ENCODE measurements at places on chromosomes 11 and 22.

DNA sequence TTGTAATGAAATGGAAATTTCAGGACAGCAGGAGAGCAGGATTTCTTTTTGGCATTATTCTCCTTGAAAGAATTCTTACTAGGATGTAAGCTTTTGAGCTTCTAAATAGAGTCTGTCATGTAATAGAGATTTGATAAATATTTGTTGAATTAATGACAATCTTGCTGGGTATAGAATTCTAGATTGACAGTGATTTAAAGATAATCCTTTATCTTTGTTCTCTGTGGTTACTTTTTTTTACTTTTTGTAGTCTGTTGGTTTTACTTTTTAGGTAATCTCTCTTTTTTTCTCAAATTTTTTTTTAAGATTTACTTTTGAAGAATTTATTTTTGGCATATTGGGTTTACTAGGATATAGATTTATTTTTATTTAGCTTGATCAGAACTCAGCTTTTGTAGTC, 54.8 kb downstream of the TMEM135 start:
- no peak for DNase-seq

DNA sequence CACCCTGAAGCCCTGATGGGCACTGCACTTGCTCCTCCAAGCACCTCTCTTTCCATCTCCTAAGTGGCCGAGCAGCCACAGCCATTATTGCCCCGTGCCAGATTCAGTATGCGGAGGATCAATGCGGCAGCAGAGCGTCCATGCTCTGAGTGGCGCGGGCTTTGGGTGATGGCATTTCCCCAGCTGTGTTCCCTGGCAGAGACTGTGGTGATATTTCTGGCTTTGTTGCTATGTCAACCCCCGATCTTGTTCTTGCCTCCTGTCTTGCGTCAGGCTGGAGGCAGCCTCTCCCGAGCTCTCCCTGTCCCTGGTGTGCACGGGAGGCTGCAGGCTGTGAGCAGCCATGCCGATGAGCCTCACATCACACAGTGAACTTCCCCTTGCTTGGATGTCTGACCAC, 1018.6 kb downstream of the TBC1D22A start:
- no peak for DNase-seq

DNA sequence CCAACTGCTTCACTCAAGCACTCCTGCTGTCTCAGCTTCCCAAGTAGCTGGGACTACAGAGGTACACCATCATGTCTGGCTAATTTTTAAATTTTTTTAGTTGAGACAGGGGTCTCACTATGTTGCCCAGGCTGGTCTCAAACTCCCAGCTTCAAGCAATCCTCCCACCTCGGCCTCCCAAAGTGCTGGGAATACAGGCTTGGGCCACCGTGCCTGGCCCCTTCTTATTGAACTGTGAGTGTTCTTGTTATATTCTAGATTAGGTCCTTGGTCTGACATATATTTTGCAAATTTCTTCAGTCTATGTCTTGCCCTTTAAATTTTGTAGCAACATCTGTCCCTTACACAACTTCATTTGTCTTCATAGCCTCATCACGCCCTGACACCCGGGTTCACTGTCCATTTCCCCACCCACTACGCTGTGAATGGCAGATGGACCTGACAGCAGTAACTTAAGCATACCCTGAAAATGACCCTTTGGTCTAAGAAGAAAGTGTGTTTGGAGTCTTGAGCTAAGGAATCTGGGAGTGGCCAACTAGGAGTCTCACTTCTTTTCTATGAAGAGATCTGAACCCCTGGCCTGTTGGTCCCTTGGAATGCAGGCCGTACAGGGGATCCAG, 4.2 kb upstream of the FAM118A start:
- no peak for DNase-seq

DNA sequence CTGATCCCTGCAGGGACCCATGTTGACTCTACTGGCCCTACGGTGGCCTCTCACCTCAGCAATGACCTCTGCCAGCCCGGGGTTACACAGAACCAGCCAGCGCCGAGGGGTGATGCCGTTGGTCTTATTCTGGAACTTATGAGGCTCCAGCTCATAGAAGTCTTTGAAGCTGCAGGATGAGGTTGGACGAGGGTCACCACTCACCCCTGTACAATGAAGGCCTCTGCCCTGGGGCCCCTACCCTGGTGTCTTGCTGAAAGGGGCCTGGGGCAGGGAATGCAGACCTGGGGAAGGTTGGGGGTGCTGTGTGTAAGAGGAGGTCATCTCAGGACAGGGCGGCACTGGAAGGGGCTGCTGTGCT, 6.8 kb downstream of the PYGM start:
- DNase-seq: no peak

DNA sequence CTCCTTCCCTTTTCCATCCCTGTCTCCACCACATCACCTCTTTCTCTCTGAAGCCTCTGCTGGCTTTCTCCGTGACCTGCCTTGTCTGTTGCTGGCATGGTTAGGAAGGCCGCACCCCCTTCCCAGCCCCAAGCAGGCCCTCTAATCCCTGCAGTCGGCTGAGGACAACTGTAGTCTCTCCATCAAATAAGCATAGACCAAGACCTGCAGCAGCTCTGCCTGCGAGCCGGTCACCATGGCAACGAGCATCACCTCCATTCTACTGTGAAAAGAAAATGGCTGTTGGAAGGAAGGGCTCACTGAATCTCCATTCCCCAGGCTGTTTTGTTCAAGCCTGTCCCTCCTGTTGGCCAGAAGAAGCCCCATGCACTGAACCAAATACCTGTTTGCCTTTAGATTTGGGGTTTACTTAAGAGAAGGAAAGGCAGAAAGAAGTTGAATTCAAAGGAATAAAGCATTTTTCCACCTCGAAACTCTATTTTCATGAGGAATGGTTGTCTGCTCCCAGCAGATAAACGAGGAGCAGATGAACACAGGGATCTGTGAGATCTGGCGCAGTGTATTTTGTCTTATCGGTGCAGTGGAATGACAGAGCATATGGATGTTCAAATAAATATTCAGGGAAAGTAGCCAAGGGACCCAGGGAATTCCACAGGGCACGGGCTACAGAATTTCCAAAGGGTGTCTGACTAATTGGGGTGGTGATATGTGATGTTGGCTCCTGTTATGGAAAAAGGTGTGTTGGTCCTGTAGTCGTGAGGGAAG, 113.1 kb upstream of the TTC12 start:
- no peak for DNase-seq

DNA sequence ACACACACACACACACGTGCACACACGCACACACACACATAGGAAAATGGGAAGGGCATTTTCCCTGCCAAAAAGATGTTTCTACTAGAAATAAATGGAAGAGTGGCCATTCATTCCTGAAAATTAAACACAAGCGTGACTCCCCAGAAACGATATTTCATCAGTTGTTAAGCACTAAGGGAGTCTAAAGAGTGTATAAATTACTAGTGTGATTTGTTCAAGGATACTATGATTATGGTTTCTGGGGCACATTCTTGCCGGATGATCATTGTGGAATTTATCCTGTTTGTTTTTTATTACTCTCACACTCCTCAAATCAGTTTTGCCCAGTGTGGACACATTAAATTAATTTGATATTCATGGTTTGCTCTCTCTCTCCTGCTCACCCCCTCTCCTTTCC, 16.4 kb upstream of the AMOTL1 start:
- no peak for DNase-seq

DNA sequence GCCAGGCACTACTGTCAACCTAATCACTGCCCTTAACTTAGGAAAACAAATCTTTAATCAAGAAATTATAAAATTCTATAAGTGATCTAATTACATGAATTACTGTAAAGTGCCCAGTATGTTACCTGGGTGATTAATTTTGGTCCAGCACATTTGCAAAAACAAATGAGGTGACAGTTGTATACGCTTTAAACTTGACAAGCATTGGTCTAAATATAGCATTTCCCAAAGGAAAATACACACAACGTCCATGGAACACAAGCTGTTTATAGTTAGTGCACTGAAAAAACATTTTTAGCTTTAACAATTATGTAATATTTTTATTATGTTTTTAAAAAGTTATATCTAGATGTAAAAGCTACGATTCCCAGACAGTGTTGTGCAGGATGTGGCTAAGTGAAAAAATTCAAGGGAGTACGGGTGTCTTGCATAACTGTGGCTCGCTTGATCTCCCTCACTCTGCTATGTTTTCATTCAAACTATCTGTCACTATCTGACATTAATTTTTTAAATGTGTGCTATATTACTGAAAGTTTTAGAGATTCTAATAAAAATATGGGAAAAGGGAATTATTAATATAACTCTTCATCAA, 38.8 kb downstream of the PGR start:
- no peak for DNase-seq

GRCh38 chr11:43434893-43435292, 76.2 kb downstream of the TTC17 start:
- DNase-seq: no peak

Data from iPS DF 6.9 (cell line).